Stimulated activated CD8-positive, alpha-beta memory T cell treated with anti-CD3 and anti-CD28 coated beads, Interleukin-2, amount 100 ng/mL, for 48 hours (primary cell): ENCODE measurements at places on chromosomes 1 and 21.

GRCh38 chr21:17523007-17523451 lies 10.2 kb downstream of the CXADR start:
- no peak for DNase-seq

- DNase-seq: no peak
These were observed 1.3 kb downstream of the GNG12 start for GRCh38 chr1:67831850-67832513.

GRCh38 chr1:42315500-42315899 lies 19.5 kb downstream of the FOXJ3 start:
- DNase-seq: no peak

- peak; percentile 97 for DNase-seq
These were observed at the start of gene ATP6V0B for GRCh38 chr1:43974443-43975248. Gene ATP6V0B, plus strand, starts transcription at chr1:43974960. Its CDS starts 81 bp downstream, at chr1:43975041.

GRCh38 chr1:20586953-20587660 lies 1.8 kb upstream of the CDA start:
- no peak for DNase-seq

- no peak for DNase-seq
These were observed 1512.5 kb upstream of the B3GALT2 start for GRCh38 chr1:194698908-194699318.

DNA sequence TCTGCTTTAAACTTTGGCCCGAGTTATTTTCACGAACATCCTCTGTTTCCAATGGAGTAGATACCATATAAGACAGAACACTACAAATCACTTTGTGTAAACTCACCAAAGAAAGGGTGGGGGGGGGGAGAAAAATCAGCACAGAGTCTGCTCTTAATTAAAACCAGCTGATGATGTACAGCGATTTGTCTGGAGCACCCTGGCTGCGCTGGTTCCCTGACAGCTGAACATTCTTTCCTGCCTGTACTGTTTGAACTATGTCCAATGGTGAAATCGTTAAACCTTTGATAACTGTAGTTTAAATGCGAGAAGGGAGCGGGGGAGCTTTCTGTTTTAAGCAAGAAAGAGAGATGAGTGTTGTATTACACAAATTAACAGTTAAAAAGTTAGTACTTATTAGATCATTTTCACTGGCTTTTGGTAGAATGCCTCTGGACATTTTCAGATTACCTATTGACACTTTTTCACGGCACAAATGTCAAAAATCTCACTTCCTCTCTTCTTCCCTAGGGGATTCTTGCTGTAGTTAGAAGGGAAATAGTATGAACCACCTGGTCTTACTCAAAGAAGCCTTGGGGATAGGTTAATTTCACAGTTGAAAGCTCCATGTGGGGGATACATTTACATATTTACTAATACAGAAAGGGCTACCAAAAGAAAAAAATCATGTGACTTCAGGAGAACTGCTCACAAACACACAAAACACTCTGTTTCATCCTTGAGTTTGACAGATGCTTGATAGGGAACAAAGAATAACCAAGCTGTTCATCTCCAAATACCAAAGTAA lies 140.2 kb upstream of the RUNX1 start:
- DNase-seq: no peak

- DNase-seq: no peak
These were observed 39.1 kb upstream of the ECE1 start for GRCh38 chr1:21329209-21329844.

GRCh38 chr1:77538956-77539518 lies 143.4 kb downstream of the ZZZ3 start:
- no peak for DNase-seq

GRCh38 chr1:155910621-155911121 lies 478 bp downstream of the RIT1 start:
- no peak for DNase-seq

GRCh38 chr1:221664253-221664652 lies 77.6 kb downstream of the DUSP10 start:
- DNase-seq: no peak

- DNase-seq: no peak
These were observed 5.3 kb downstream of the PRDM16 start for GRCh38 chr1:3074297-3074741.

DNA sequence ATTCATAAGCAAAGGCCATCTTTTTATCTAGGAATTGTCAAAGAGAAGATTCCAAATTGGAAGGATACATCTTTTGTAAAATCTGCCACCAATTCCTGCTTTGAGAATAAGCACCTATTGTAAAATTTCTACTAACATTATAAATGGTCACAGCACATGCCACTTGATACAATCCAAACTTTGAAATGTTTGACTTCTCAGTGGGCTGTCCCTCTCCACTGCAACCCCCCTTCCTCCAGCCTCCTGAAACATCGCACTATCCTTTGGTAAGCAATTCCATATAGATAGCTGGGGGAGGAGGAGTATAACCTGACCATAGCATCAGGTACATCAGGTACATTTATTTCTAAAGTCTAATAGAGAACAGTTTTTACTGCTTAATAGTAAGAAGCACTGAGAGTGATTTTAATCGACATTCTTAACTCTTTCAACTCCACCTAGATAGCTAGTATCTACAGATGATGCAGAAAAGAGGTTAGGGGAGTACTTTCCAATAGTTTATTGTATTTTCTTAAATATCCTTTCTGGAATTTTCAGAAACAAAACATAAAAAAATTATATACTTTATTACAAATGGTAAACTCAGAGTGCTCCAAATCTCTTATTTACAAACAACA lies 2.9 kb downstream of the JUN start:
- no peak for DNase-seq

- no peak for DNase-seq
These were observed 9.8 kb upstream of the KCNQ4 start for GRCh38 chr1:40773748-40774265.

DNA sequence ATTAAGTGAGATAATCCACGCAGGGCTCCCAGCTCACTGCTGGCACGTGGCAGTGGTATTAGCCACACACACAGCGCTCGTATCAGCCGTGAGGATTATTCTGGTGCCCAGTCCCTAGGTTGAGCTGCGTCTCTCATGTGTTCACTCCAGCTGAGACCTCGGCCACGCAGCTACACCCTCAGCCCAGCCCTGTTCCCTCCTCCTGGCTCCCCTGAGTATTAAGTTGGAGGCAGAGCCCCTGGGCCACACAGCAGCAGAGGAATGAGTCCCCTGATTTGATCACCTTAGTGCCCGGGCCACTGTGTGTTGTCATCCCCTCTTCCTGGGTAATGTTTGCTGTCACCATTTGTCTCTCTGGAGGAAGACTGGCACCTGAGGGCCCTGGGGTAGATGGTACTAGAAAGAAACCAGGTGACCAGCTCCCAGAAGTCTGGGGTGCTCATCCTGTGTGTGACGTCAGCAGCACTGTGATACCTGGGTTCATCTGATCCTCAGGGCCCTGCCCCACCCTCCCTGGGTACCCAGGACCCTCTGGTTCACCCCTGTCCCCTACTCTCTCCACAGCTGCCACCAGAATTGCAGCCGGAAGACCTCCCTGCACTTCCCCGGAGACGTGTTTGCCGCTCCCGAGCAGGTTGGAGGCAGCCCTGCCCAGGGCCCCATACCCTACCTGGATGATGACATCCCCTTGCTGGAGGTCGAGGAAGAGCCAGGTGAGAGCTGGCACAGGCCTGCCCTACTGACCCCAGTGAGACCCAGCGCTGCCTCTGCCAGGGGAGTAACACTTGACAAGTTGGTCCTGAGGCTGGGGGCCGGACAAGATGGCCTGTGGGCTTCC lies 40.1 kb downstream of the DISP3 start:
- DNase-seq: no peak

- no peak for DNase-seq
These were observed 1.1 kb downstream of the SERTAD4 start for GRCh38 chr1:210233495-210234328.

GRCh38 chr1:233343262-233343661 lies 15.7 kb downstream of the MAP3K21 start:
- no peak for DNase-seq

- no peak for DNase-seq
These were observed 58.6 kb downstream of the ADARB1 start for GRCh38 chr21:45132841-45133573.

DNA sequence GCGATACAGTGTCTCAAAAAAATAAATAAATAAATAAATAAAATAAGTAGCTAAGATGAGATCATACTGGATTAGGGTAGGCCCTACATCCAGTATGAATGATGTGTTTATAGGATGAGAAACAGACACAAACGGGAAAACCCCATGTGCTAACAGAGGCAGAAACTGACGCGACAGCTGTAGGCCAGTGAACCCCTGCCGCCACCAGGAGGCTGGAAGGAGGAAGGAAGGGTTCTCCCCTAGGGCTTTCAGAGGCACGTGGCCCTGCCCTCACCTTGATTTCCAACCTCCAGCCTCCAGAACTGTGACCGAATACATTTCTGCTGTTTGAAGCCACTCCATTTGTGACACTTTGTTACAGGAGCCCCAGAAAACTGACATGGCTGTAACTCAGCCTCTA lies 38.5 kb downstream of the CHD5 start:
- DNase-seq: no peak

- DNase-seq: no peak
These were observed 13.1 kb upstream of the SLC1A7 start for GRCh38 chr1:53155534-53155933.
